ENCODE measurements at places on chromosomes 5 and 9.

DNA sequence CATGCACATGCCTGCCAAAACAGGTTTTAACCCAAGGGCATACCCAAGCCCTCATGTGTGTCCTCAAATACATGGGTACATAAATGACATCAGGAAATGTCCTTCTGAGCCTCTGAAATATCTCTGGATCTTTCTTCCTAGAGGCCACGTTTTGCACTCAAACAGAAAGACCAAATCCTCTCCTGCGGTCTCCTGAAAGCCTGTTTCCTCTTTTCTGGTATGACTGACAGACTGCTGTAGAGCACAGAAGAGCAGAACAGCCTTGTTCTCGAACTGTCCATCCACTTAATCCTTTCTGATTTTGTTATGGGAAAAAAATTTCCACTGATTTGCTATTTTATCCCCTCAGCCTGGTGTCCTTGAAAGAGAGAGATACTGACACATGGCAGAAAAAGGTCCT, 107.2 kb downstream of the ASTN2 start:
- DNase-seq = no peak

GRCh38 chr9:93864032-93864431, 91.1 kb downstream of the BARX1 start:
- DNase-seq = no peak

- no peak for DNase-seq
These were observed 2.8 kb upstream of the IL3 start for GRCh38 chr5:132057498-132058255.

DNA sequence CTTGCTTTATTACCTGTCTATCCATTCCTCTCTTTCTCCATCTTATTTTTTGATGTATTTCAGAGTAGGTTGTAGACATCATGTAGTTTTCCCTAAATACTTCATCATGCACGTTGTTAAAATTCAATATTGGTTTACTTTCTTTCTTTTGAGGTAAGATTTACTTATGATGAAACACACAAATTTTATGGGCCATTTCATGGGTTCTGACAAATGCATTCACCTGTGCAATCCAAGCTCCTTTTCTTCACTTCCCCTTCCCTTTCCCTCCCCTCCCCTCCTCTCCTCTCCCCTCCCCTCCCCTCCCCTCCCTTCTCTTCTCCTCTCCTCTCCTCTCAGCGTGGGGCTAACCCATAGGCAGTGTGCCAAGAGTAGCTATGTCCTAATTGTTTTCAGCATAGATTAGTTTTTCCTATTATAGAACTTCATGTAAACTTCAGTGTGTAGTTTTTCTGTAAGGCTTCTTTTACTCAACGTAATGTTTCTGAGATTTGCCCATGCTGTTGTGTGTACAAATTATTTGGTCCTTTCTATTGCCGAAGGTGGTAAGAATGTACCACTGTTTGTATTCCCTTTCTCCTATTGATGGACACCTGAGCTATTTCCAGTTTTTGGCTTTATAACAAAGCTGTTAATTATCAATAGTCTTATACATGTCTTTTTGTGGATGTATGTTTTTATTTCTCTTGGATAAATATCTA, 92.9 kb upstream of the CLINT1 start:
- peak; percentile 85 for DNase-seq

DNA sequence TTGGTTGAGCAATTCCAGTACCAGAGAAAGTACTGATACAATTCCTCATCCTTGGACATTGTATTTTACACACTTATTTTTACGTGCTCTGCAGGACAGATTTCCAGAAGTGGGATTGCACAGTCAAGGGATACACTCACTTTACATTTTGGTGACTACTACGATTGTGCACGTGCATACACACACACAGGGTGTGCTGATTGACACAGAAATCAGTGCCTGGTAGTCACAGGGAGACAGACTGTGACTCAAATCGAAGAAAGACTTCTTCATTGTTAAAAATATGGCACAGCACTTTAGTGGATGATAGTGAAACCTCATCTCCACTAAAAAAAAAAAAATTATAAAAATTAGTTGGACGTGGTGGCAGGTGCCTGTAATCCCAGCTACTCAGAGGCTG, 1.5 kb downstream of the GARIN3 start:
- no peak for DNase-seq

DNA sequence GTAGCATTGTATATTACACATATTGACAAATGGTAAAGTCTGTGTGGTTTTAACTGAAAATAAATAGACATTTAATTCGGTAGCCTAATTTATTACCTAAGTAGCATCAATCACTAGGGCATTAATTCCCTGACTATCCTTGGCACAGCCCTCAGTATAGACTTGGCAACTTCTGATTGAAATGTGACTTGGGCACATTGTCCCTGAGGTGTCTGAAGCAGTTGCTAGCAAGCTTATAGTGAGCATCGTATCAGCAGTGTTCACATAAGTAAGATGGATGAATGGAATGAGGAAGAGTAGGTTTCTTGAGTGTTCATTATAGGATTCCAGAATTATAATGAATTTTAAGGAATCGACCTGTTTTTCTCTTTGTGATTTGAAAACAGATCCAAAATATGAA, 16.1 kb downstream of the LURAP1L start:
- no peak for DNase-seq

DNA sequence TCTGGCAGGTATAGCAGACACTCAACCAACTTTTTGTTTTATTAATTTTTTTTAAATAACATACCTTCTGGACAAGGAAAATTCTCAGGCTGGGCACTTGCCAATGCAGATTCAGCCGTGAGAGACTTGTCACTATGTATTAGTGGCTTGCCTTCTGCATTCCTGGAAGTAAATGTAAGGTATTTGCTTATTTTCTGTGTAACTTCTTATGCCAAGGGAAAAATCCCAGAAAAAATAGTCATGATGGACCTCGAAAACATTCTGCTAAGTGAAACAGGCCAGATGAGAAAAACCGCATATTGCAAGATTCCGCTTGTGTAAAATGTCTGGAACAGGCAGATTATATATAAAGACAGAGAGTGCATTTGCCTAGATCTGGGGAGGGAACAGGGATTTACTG, 260.3 kb upstream of the DAPK1 start:
- DNase-seq = no peak

Data from SK-N-MC (cell line).